ENCODE measurements at places on chromosomes 7 and 10.

GRCh38 chr10:77268721-77269120 is 368.9 kb downstream of the KCNMA1 start:
- DNase-seq, result no peak

DNA sequence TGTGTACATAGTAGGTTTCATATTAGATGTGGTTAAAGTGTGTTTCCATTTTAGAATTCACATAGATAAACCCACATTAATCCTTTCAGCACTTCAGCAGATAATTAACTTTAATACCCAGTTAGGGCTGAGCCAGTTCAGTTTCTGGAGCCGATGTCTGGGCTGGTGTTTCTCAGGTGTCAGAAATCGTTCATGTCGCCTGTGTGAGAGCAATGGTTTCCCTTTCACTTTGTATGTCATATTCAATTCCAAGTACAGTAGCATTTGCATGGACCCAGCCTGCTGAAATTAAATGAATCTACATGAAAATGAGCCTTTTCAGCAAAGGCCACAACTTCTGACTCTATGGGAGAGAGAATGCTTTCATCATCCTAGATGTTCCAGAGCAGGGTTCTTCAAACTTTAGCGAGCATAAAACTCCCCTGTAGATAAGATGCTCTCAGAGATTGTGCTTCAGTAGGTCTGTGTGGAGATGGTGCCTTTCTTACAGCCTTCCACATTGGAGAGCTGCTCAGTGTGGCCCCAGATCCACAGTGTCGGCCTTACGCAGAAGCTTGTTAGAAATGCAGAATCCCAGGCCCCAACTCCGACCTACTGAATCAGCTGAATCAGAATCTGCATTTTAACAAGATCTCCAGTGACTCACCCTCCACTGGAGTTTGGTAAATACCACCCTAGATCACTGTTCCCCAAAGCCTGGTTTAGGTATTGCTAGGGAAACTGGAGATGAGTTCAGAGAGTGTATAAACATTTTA is 19.6 kb downstream of the WIPF3 start:
- DNase-seq, result no peak

DNA sequence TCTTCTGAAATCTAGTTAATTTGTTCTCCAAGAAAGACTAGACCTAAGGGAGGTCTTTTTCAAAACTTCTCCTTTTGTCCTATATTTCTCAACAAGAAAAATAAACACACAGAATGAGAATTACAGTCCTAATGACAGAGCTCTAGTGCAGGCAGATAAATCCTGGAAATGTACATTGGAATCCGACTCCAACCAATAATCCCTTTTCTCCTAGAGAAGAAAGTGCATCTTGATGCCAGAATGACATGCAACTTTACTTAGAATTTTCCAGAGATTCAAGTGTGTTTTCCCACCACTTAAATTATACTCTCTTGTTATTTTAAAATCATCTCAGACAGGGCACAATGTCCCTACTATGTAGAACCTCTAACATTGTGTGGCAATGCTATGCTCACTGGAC is 68.2 kb downstream of the MET start:
- DNase-seq, result no peak

- no peak for DNase-seq
These were observed at the start of gene NKX2-3 for GRCh38 chr10:99532687-99533495. Gene NKX2-3, plus strand, starts transcription at chr10:99532942. Its CDS starts 190 bp downstream, at chr10:99533132.

GRCh38 chr7:36692456-36692855 is 31.8 kb downstream of the AOAH start:
- DNase-seq, result no peak

- DNase-seq, result no peak
These were observed 113.9 kb upstream of the PRR15 start for GRCh38 chr7:29449569-29450260.

- no peak for DNase-seq
These were observed 16.5 kb downstream of the DENND10 start for GRCh38 chr10:119120413-119120867.

GRCh38 chr7:85583131-85583953 is 396.5 kb upstream of the SEMA3D start:
- no peak for DNase-seq

GRCh38 chr10:47183704-47184041 is 116.3 kb upstream of the GDF10 start:
- DNase-seq, result no peak

Measured in RWPE2 (cell line).